Cardiac ventricle fibroblast (primary cell): ENCODE measurements at places on chromosomes 4 and X. TPM values are rescaled to one million over a fixed set of nuclear protein-coding genes. Genes with fewer than 3 reads are reported as not detected.

The PNCK gene
- total RNA-seq: 0.20 and 0.25 TPM in 2 replicates

The BEX2 gene
- total RNA-seq: not detected in 2 replicates

The GPRASP3 gene
- total RNA-seq: 1.7 and 3.7 TPM in 2 replicates

The ITGB1BP2 gene
- 0.24 TPM in 1 of 2 replicates, not detected in the other for total RNA-seq

The KCTD8 gene
- not detected in 2 replicates for total RNA-seq

The FGFBP1 gene
- total RNA-seq: not detected in 2 replicates

The L1CAM gene
- 0.05 TPM in 1 of 2 replicates, not detected in the other for total RNA-seq

The ASMT gene
- total RNA-seq: not detected in 2 replicates

The FAM184B gene
- total RNA-seq: not detected in 2 replicates

The RHOXF2B gene
- total RNA-seq: not detected in 2 replicates

The SEL1L3 gene
- total RNA-seq: 26.6 and 41.6 TPM in 2 replicates

The LPAR4 gene
- total RNA-seq: 0.62 TPM in 1 of 2 replicates, not detected in the other

The NFKB1 gene
- 18.8 and 23.7 TPM in 2 replicates for total RNA-seq

The SPATA4 gene
- total RNA-seq: 0.73 TPM in 1 of 2 replicates, not detected in the other

The ERAS gene
- total RNA-seq: not detected in 2 replicates

The ARMCX2 gene
- 74.2 and 76.6 TPM in 2 replicates for total RNA-seq

The VCX2 gene
- not detected in 2 replicates for total RNA-seq

The CCSER1 gene
- not detected in 2 replicates for total RNA-seq

The MTNR1A gene
- total RNA-seq: not detected in 2 replicates

The FAM241A gene
- total RNA-seq: 2.4 and 2.6 TPM in 2 replicates

The MAOB gene
- 2.2 and 3.4 TPM in 2 replicates for total RNA-seq

The XK gene
- under 0.01 TPM in 1 of 2 replicates, not detected in the other for total RNA-seq

The SPANXA2 gene
- not detected in 2 replicates for total RNA-seq

The ADRA2C gene
- total RNA-seq: not detected in 2 replicates

The SHROOM3 gene
- 1.6 and 2.1 TPM in 2 replicates for total RNA-seq
